Stimulated activated CD8-positive, alpha-beta memory T cell treated with anti-CD3 and anti-CD28 coated beads, Interleukin-15, amount 100 ng/mL, for 48 hours (primary cell): ENCODE measurements at places on chromosomes 7 and 10.

DNA sequence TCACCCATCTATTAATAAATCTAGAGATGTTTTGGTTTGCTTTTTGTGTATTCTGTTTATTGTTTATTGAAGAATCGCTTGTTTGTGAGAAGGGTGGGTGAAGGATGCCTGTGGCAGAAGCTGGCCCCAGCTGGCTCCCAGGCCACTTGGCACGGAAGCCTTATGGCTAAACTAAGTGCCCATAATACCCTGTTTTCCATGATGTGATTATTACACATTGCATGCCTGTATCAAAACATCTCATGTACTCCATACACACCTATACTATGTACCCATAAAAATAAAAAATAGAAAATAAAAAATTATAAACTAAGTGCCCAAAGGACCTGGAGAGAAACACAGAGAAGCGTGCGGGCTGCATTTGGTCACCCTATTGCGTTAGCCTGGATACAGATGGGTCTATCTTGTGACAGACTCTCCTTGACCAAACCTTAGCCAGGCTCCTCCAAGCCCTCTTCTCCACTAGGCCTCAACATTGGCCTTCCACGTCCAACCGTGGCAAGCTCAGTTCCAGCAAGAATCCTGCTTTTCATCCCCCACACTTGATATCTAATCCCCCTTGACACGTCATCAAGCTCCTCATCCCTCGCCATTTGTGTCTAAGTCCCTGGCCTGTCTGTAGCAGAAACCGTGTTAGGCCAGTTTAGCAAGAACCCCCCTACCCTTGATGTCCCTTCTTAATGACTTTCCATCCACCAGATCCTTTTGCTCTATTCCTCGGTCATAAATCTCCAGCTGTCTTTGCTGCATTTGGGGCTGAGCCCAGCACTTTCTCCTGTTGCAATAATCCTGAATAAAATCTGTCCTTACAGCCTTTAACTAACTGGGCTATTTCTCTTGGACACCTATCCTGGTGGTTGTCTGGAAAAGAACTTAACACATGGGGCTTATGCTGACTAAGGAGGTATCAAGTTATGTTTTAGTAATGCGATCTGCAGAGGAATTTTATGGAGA lies 245.2 kb downstream of the TNS3 start:
- DNase-seq, result no peak

- DNase-seq, result no peak
Measured at GRCh38 chr10:49619613-49620012, 5.8 kb downstream of the CHAT start.

DNA sequence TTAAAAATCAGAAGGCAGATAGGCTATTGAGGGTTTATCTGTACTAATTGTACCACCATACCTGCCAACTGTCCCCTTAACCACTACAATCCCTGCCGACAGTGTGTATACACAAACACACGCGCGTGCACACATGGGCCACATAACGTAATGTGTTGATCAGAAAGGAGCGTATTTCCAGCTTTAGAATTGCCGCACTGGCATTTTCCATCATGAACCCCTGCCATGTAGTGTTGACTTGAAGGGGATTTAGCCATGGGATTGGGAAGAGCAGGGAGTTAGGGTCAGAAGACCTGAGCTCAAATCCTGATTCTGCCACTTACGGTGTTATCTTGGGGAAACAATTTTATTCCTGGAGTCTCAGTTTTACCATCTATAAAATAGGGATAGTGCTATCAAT lies 158.9 kb downstream of the TCF7L2 start:
- DNase-seq, result no peak

- DNase-seq, result no peak
Measured at GRCh38 chr7:45389073-45389872, 184.9 kb upstream of the ADCY1 start.

GRCh38 chr7:30038196-30038980 lies 10.2 kb downstream of the PLEKHA8 start:
- DNase-seq, result no peak

DNA sequence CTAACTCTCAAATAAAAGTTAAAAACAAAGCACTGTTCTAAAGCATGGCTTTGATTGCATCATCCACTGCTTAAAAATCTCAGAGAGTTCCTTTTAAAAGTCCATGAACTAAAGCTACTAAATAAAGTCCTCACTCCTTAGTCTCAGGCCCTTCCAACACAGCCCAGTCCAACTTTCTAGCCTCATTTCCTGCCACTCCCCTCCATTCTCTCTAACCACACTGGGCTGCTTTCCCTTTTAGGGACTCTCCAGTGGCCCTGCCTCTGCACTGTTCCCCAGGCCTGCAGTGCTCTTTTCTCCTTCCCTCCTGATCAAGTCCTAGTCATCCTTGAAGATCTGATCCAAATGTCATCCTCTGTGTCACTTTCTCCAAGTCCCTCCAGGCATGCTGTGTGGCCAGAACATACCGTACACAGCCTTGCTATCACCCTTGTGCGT lies 56.9 kb upstream of the PPP1R3C start:
- DNase-seq, result no peak

GRCh38 chr10:110547139-110547761 lies 20.2 kb upstream of the SMC3 start:
- DNase-seq, result no peak

DNA sequence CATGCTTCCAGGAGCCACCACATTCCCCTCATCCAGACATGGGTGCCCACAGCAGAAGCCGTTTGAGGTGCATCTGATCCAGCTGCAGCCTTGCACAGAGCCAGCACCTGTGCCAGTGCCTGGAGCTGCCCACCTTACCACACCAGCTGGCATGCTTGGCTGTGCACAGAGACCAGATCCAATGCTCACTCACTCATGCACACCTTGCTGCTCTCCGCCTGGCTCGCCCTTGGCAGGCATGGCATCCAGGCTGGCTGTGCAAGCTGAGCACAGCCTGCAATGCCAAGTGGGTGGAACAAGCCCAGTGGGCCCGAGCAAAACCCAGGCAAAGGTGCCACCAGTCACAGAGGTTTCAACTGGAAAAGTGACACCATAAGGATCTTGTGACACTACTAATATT lies 66.9 kb upstream of the SEMA3A start:
- no peak for DNase-seq

DNA sequence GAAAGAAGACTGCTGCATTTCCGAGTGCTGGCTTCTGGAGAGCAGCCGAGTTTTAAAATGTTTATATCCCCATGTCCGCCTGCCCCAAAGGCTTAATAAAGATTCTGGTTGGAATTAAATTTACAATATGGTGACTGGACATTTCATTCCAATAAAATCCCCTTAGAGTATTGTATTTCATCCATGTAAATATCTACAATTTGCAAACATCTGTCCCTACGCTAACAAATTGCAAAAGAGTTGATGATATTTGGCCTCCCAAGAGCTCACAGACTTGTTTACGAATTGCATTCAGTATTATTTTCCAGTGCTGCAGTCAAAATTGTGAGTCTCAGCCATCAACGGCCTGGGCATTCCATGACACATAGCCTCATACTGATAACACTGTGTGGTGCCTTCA lies 50.1 kb downstream of the PLEKHS1 start:
- no peak for DNase-seq

GRCh38 chr10:48608976-48609375 lies 4.1 kb upstream of the ARHGAP22 start:
- DNase-seq, result no peak

DNA sequence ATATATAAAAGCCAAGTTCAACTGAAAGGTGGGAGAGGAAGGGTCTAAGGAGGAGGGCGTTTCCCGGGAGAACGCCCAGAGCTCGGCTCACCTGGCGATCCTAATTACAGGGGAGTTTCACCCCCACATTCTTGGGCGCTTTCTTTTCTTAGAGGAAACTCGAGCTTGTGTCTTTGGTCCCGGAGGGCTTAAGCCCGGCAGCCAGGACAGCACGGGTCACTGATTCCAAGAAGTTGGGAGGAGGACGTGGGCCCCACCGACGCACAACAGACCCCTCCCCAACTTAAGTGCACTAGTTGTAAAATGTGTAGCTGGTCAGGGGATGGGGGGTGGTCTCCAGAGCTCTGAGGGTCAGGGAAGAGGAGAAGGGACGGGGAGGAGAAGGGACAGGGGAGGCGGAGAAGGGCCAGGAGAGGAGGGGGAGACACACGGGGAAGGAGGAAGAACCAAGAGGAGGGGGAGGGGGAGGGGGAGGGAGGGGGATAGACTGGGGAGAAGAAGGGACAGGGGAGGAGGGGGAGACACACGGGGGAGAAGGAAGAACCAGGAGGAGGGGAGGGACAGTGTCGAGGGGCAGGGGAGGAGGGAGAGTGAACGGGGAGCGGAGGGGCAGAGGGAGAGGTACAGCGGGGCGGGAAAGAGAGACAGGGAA lies 874 bp downstream of the BAIAP2L1 start:
- no peak for DNase-seq

- no peak for DNase-seq
Measured at GRCh38 chr10:67022099-67022498, 96.3 kb downstream of the LRRTM3 start.

GRCh38 chr10:108250936-108251620 lies 1086.6 kb upstream of the SORCS1 start:
- DNase-seq, result no peak

GRCh38 chr7:28865601-28866144 lies 92.5 kb downstream of the TRIL start:
- DNase-seq, result no peak

- DNase-seq, result no peak
Measured at GRCh38 chr10:4181081-4181480, 396.1 kb upstream of the KLF6 start.

DNA sequence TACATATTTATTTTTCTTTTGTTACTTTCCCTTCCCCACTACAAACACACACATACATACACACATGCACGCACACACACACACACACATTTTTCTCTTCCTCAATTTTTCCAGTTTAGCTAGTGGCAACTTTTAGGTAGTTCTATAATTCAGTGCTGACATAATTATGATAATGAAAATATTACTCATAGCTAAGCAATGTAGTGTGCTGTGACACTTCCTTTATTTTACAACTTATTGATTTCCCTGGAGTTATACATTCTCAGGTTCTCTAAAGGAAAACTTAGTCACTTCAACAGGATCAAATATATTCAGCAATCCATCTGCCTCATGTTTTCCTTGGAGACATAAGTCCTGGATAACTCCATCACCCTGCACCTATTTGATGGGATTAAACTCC lies 151.6 kb downstream of the CACNA2D1 start:
- no peak for DNase-seq

DNA sequence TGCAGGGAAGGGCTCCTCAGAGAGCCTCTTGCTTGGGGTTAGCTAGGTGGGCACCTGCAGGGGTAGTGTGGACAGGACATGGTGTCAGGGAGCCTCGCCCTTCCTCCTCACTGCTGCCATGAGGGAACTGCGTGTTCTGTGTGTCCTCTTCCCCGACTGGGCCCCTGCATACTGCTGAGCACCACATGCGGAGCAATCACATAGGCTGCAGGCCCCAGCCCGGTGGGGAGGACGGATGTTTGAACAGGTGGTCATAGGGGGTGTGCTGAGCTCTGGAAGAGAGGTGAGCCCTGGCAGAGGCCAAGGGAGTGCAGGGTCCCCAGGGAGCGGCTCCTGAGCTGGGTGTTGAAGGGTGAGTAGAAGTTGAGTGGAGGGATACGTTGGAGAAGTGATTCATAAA lies 48.3 kb upstream of the ZMIZ2 start:
- DNase-seq, result no peak

DNA sequence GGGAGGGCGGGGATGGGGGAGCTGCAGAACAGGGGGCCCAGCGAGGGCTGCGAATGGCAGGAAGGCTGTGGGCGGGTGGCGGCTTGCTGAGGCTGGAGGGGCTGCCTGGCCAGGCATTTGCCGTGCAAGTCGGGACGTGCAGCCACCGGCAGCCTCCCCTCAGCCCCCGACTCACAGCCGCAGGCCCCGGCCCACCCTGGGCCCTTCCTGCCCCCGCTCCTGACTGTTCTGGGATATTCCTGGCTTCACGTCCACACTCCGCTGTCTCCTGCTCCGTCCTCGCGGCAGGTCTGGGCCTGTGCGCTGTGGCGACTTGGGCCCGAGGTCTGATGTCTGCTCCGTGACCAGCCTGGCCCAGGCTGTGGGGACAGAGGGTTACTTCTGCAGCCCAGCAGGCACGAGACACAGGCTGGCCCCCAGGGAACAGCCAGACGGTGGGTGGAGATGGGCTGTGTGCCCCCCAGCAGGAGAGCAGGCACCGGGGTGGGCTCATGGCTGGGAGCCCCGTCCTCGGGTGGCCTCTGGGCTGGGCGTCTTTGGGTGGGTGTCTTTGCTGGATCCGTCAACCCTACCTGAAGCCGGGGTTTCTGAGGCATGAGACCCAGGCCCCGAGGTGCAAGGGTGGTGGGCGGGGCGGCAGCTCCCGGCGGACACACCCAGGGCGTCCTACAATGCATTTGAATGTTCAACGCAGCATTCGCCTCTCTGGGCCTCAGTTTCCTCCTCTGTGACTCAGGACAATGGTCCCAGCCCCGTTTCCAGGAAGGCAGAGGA lies 86.5 kb downstream of the FOXL3 start:
- DNase-seq, result no peak

DNA sequence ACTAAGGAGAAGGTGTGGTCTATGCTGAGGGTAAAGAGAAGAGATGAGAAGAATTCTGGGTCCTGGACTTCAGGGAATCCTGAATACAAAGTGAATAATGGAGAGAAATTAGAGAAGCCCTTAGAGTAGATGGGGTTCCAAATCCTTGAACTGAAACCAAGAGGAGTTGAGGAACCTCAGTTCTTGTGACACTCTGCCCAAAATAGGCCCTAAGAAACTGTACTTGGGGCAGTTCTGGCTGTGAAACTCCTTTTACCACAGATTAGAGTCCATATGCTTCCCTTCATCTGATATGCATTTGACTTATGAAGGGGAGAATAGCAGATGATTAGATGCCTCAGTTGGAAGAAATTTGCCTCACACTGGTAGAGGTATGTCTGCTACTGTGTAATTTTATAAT lies 19.0 kb downstream of the TES start:
- DNase-seq, result no peak

GRCh38 chr7:74293577-74293908 lies 4.3 kb downstream of the CLIP2 start:
- DNase-seq, result no peak

- no peak for DNase-seq
Measured at GRCh38 chr7:25134358-25135010, 9.4 kb upstream of the CYCS start.

DNA sequence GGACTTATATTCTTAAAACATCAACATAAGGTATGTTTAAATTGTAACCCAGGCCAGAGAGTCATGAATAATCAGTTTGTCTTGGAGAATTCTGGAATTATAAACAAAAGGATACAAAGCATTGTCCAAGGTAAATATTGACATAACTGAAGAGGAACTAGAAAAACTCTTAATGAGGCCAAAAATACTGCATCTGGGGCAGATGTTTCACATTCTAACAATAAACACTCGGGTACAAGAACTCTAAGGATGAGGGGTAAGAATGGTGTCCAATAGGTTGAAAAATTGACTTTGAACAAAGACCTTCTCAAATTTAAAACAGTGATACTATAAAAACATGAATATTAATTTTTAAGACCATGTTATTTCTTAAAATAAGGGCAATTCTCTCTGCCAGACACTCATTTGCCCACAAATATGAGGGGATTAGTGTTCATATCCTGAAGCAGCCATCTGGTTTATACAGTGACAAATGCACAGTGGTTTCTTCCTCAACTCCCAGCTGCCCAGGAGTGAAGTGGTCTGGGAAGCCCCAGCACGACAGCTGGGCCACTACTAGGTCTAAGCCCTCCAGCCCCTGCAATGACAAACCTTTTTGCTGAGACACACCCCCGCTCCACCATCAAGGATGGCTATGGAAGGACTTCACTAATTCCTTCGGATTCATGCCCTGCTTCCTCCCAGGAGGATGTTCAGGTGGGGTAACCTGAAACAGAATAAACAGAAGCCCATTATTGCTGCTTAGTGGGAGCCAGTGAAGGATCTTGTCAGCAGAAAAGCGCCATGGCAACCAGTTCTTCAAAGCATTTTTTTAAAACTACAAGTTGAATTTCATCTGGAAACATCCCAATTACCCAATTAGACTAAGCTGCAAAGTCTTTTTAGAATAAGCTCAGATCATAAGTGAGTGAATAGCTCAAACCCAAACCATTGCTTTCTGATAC lies 107.5 kb upstream of the ARID5B start:
- DNase-seq, result no peak
